ENCODE measurements at places on chromosomes 5 and 9.

DNA sequence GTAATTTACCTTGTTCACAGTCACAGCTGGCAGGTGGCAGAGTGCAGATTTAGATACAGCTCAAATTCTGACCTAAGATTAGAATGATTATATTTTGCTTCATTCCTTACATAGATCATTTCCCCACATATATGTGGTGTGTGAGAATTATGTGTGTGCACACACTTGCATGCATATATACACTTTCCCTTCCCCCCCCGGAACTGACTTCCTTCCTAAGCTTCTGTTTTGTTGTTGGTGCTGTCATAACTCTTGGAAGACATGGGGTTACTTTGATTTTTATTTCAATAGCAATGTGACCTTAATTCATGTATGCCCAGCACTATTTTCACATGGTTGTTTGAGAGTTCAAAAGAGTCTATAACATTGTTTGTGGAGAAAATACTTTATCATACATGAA lies 112.8 kb downstream of the CMYA5 start:
- no peak for DNase-seq

DNA sequence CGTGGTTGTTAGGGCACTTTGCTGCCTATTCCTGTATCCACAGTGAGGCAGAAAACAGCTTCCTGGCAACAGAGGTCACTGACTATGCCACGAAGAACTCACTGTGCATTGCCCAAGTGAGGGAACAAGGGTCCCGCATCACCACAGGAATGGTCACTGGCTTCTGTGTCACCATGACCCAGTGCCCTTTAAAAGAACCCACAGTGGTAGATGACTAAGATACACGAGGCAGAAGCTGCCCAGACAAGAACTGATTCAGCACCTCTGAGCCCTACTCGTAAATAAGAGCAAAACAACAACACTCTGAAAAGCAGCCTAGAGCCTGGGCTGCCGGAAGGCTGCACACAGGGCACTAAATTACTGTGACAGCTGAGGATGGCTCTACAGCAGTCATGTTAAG lies 236.6 kb upstream of the RASEF start:
- DNase-seq = no peak

DNA sequence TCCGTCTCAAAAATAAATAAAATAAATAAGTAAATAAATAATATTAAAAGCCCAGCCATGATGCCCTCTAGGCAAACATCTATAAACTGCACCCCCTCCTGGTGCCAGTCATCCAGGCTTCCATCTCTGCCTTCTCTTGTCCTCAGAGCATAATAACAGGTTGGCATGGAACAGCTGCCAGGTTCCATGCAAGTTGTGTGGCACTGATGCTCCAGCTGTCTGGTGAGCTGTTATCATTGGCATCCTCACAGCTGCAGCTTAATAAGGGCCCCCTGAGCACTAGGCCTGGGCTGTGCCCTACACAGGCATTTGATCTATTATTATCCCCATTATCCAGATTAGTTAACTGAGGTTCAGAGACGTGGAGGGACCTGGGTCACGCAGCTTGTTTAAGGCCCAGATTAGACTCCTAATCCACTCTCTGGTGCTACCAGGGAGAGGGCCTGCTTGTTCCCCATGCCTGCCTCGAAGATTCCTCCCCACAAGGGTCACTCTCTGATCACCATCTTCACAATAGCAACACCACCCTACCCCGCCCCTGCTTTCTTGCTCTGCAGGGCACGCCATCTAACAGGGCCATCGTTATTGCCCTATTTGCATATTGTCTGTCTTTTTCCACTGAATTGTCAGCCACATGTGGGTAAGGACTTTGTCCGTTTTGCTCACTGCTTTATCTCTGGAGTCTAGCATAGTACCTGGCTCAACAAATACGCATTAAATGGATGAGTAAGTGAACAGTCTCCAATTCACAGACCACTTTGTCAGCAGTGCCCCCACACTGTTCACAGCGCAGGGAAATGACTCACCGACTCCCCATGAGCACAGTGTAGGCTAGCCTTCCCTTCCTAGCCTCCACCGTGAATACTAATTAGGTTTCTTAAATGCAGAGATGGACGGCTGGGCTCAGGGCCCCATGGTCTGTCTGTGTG lies 1.5 kb upstream of the DNM1 start:
- DNase-seq = no peak

- DNase-seq = no peak
These were observed 91.3 kb upstream of the NFIB start for GRCh38 chr9:14405176-14405706.

DNA sequence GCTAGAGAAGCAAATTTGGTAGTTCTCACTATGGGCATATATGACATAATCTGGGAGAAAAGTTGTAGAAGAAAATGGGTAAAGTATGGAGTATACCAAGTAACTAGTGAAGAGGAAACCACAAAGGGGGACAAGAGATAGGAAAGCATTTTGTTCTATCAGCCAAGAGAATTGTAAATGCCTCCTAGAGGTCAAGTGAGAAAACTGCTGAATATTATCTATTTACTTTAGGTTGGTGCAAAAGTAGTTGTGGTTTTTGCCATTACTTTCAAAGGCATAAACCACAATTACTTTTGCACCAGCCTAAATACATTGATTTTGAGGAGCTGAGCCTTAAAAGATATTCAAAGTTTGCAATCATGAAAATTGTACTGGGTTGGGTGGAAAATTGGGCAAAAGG lies 126.7 kb upstream of the GRHPR start:
- no peak for DNase-seq

DNA sequence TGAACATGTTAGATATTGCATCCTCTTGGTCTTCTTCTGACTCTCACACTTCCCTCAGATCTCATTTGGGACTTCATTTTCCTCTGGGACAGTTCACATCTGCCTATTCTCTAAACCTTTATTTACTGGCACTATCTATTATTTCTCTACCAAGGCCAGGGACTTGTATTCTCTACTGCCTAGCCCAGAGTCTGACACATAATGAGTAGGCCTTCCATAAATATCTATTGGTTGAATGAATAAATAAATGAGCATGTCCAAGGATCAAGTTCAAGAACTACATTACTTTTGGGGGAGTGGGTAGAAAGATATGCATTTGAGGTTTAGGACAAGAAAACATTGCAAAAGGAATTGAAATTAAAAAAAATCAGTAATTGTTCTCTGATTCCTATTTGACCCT lies 250.3 kb downstream of the TRIM32 start:
- no peak for DNase-seq

DNA sequence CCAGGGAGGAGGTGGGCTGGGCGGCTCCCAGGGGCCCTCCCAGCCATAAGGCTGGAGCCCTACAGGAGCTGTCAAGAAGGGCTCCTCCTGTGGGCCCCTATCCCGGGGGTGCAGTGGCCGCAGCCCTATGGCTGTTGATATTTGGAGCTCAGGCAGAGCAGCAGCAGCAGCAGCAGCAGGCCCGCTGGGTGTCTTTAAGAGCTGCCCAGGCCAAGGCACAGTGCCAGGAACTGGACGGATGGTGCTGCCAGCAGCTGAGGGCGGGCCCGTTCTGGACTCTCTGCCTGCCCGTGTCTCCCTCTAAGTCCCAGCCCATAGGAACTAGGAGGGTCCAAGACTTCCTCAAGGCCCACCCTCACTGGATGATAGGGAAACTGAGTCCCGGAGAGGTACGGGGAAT lies 3.6 kb downstream of the AK1 start:
- no peak for DNase-seq

Measured in esophagus squamous epithelium (tissue), 5 donors.